Karpas-422 (cell line): ENCODE measurements at places on chromosomes 1 and 21.

GRCh38 chr1:32091591-32091990, 16.3 kb upstream of the KPNA6 start:
- DNase-seq: no peak

DNA sequence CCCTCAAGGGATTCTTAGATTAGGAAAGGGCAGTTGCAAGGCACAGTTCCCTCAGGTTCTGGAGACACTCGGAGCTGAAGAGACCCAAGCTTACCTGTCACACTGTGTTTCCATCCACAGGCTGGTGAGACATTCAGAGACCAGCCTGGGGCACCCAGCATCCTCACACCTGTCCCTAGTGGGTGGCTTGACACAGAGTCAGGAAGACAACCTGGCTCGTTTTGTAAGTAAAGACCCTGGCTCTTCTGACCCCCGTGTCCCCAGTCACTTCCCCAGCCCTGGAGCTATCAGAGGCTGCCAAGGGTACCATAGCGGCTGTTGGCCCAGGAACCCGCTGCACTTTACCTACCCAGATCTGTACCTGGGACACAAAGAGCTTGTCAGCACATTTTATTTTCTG, 409.8 kb downstream of the MATN1 start:
- DNase-seq: no peak

DNA sequence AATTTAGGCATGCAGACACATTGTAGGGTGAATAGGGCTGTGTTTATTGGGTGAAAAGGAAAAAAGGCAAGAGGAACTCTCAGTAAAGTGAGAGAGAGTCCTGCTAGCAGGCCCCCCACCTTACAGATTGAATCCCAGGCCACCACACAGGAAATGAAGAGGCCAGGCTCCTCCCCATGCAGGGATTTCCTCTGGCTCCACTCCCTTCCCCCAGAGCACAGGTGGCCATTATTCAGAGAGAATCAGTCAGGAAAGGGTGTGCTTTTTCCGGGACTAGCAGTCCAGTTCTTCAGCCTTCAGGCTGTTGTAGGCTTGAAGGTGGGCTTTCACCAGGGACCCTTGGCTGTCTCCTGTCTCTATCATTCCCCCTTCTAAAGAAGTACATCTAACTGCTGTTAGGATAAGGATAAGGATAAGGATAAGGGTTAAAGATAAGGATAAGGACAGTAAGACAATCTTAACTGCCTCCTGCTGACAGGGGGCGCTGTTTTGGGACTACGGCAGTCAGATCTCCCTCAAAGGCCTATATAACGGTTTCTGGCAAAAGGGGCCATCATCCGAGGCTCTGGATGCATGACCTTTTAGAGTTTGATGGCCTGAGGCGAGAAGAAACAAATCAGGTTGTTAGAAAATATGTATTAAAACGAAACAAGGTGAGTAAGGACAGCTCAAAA, 26.3 kb downstream of the ZNF648 start:
- peak; percentile 59 for DNase-seq

DNA sequence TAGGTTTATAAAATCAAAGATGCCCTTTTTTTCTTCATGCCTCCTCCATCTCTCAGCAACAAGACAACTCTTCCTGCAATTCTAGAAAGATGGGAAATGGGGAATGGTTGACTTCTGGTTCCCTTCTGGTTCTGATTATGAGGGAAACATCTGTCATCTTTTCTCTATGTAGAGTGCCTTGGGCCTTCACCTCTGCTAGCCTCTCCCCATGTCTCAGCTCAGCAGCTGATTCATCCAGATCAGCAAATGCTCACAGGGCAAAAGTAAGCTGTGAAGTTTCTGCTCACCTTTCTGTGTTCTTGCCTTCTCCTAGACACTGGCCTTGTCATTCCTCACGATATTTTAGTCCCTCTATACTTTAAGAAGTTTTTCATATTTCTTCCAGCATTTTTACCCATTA, 17.8 kb upstream of the BECN2 start:
- no peak for DNase-seq

- no peak for DNase-seq
Observed at GRCh38 chr1:223662943-223663342, 2.6 kb downstream of the CAPN8 start.

DNA sequence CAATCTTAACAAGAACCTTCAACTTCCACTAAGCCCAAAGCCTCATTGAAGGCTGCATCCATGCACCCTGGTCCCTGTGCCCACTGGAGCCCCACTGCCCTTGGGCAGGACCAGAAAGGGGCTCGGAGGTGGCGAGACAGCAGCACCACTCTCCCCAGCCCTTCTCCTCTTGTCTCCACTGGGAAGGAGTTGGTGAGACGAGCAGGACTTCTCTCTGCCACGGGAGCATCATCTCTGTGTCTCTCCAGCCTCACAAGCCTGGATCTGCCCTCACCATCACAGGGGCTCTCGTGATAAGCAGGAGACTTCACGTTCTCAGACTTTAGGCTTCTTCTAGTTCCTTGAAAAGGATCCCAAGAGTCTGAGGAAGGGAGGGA, 7.2 kb upstream of the ETV3L start:
- no peak for DNase-seq

DNA sequence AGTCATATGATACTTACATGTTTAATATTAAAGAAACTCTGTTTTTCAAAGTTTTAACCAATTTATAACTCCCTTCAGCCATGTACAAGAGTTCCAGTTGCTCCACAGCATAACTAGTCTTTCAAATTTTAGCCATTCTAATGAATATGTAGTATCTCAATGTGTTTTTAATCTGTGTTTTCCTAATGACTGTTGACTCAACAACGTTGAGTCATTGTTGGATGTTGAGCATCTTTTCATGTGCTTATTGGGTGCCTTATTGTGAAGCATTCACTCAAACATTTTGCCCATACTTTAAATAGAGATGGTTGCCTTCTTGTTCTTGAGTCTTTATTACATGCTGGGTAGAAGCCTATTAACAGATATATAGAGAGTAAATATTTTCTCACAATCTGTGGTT, 240.2 kb upstream of the LYPLAL1 start:
- no peak for DNase-seq

DNA sequence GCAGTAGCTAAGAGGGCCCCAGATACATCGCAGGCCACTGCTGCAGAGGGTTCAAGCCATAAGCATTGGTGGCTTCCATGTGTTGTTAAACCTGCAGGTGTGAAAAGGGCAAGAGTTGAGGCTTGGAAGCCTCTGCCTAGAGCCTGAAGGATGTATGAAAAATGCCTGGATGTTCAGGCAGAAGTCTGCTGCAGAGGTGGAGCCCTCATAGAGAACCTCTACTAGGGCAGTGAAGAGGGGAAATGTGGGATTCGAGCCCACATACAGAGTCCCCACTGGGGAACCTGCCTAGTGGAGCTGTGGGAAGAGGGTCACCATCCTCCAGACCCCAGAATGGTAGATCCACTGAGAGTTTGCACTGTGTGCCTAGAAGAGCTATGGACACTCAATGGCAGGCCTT, 30.6 kb upstream of the ADGRL4 start:
- no peak for DNase-seq

DNA sequence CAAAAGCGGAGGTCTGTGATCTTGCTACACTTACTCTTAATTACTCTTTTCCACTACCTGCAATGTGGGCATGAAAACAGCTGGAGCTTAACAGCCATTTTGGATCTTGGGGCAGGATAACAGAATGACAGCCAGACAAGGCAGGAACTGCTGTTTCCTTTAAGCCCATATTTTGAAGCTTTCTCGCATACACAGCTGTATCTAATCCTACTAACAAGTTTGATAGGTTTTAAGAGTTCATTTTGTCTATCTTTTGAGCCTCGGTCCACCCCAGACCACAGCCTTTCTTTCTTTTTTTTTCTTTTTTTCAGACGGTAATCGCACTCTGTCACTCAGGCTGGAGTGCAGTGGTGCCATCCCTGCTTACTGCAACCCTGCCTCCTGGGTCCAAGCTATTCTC, 42.4 kb upstream of the CRB1 start:
- no peak for DNase-seq

DNA sequence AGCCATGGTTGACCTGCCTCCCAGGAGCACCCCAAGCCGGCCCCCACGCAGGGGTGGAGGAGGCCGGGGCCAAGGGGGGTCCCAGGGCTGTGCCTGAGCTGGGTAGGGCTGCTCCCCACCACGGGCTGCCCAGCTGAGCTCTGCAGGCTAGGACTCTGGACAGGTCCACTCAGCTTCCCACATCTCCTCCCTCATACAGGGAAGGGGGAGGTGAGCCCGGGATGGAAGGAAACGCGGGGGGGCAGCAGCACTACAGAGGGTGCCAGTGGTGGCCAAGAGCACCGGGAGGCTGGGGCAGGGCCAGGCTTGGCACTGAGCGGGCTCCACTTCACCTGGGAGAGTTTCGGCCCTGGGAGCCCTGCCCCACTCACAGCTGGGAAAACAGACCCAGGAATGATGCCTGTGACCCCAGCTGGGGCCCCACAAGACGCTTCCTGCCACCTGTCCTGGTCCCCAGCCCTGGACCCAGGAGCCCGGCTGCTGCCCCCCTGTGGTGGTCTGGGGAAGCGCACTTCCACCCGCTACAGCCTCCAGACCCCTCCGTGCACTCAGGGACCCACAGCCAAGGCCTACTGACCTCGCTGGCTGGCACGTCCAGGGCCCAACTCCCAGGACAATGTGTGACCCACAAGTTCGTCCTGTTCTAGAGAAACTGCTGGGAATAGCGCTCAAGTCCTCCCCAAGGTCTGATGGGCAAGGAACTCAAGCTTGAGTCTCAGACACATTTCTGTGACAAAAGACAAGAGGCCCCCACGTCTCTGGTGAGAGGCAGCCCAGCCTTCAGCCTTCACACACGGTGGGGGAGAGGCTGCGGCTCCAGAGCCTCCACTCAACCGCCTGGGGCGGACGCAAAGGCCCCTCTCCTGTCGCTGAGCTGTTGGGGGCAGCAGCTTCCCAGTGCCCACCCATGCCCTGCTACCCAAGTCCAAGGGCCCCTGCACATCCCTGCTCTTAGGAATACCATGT, 3.0 kb downstream of the AURKAIP1 start:
- DNase-seq: peak; percentile 90

- DNase-seq: peak; percentile 81
Observed at GRCh38 chr1:24190983-24191461, 3.9 kb upstream of the IFNLR1 start.

- DNase-seq: peak; percentile 69
Observed at GRCh38 chr1:160579216-160579701, at the start of gene CD84. CD84 (minus strand) TSS chr1:160579496; CDS start chr1:160579437, 59 bp downstream.

DNA sequence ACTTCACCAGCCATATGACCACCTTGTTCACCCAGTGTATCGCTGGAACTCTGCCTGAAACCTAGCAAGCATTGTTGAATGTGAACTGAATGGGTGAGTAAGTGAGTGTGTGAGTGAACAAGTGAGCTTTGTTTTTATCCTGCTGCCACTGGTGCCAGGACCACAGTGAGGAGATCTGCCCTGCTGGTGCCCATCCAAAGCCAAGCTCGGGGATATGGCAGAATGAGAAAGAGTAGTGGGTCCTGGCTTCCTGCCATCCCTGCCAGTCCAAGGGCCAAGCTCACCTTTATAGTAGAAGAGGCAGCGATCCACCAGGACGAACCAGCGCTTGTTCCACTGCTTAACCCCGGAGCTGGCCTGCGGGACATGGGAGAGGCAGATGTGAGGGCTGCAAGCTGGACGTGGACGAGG, 53.4 kb upstream of the GOLT1A start:
- DNase-seq: no peak

- DNase-seq: no peak
Observed at GRCh38 chr1:248857749-248858095, 1.2 kb downstream of the ZNF692 start.

DNA sequence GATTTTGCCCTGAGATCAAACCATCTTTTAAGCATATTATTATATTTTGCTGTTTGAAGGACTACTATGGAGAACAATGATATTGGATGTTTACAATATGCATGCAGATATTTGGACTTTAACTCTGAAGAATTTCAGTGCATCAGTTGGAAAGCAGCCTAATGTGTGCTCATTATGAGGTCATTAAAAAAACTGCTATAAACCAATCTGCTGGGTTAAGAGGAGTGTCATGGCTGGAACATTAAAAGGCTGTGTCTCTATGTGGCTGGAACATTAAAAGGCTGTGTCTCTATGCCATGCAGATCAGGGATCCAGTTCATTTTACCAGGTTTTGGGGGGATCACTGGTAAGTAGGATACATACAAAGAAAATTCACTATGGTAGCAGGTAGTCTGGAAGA, 77.6 kb downstream of the SPATA46 start:
- DNase-seq: no peak

- DNase-seq: no peak
Observed at GRCh38 chr1:168879896-168880734, 151.1 kb upstream of the DPT start.

DNA sequence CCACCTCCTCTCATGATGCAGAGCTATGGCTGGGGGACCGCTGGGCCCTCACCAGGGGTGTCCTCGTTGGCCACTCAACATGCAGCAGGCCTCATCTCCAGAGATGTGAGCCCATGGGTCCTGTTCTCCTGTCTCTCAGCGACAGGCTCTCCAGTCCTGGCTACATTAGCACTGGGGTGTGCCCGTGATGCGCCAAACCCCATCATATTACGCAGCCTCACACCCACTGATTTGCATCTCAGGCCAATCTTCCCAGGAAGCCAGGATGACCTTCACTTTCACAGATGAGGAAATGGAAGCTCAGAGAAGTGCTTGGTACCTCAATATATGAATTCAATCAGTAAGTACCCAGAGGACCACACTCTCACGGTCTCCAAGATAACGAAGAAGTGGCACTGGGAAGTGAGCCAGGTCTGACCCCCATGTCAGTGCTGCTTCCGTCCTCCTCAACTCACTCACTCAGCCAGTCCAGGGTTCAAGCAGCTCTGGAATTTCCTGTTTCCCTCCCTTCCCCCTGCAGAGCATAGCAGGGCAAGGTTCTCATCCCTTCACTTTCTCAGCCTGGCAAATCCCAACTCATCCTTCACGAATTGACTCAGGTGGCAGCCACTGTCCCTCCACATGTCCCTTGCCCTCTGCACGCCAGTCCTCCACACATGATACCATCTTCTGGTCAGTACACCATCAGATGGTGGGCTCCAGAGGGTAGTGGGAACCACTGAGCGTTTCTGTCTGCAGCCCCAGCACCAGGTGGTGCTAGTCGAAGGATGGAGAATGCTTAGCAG, 28.9 kb upstream of the EVA1B start:
- DNase-seq: no peak

DNA sequence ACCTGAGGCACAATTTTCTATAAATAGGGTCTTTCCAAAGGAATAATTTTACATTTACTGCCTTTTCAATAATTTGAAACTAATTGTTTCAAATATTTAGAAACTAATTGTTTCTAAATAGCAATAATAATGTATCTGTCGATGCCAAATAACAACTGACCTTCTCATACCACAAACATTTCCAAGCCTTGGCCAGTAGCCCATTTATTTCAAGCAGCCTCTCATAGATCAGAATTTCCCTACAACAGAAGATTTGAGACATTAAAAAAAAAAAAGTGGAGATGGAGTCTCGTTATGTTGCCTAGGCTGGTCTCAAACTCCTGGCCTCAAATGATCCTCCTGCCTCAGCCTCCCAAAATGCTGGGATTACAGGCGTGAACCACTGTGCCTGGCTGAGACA, 2.1 kb upstream of the GFI1 start:
- no peak for DNase-seq

- no peak for DNase-seq
Observed at GRCh38 chr1:61092642-61093041, 10.3 kb downstream of the NFIA start.

DNA sequence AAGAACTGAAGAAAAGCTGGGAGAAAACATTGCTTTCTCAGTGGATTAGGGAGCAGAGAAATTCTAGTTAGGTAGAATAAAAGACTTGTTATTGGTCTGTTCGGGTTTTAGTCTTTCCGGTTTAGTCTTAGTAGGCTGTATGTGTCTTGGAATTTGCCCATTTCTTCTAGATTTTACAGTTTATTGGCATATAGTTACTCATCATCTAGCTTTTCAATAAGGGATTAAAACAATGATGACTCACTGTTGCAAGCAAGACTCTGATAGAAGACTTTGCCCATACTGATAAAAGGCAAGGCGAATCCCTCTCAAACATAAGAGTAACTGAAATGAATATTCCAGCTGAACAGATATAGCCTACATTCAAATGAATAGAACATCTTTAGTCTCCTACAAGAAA, 62.3 kb downstream of the GPR137B start:
- DNase-seq: no peak
